T-helper 17 cell (primary cell): ENCODE measurements at places on chromosomes 6 and 20.
A peak's percentile ranks its signal among the peaks of the same experiment; 100 is the strongest.

- no peak for DNase-seq
These were observed 811.2 kb downstream of the MAFB start for GRCh38 chr20:39877788-39878187.

GRCh38 chr6:101986476-101986875 lies 593.0 kb downstream of the GRIK2 start:
- DNase-seq: no peak

GRCh38 chr6:13924146-13924948 lies 405 bp upstream of the RNF182 start:
- DNase-seq: no peak

DNA sequence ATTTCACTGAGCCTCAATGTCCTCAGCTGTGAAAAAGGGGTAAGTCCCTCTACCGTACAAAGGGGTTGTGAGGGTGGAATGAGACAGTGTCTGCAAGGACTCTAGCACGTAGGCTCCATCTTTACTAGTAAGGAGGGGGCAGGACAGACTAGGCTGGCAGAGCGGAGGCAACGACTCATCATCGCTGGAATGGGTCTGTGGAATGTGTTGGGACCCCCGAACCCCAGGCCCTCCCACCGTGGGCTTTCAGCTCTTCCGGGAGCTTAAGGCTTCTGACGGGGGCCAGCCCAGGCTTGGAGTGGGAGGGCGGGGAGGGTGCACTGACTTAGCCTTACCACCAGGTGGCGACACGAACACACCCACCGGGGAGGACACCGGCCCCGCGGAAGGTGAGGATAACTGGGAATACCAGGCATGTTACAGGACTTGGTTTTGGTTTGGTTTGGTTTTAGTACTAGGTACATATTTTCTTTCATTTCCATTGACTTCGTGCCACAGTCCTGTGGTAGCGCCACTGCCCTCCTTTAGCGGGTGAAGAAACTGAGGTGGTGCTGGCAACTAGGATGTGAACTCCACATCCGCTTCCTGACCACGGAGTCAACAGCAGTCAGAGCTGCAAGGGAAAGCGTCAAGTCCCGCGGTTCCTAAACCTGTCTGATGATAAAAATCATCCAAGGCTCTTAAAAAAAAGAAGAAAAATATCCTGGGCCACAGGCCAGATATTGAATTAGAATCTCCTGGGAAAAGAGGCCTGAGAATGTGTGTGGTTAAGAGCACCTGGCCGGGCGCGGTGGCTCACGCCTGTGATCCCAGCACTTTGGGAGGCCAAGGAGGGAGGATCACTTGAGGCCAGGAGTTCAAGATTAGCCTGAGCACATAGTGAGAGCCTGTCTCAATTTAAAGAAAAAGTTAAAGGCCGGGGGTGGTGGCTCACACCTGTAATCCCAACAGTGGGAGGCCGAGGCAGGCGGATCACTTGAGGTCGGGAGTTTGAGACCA lies 10.3 kb upstream of the TULP1 start:
- peak; percentile 63 for DNase-seq

GRCh38 chr6:170088582-170088955 lies 202.3 kb downstream of the DLL1 start:
- DNase-seq: no peak

GRCh38 chr6:156925026-156925425 lies 147.8 kb downstream of the ARID1B start:
- no peak for DNase-seq

- no peak for DNase-seq
These were observed 1.3 kb upstream of the RBBP8NL start for GRCh38 chr20:62428396-62429295.

DNA sequence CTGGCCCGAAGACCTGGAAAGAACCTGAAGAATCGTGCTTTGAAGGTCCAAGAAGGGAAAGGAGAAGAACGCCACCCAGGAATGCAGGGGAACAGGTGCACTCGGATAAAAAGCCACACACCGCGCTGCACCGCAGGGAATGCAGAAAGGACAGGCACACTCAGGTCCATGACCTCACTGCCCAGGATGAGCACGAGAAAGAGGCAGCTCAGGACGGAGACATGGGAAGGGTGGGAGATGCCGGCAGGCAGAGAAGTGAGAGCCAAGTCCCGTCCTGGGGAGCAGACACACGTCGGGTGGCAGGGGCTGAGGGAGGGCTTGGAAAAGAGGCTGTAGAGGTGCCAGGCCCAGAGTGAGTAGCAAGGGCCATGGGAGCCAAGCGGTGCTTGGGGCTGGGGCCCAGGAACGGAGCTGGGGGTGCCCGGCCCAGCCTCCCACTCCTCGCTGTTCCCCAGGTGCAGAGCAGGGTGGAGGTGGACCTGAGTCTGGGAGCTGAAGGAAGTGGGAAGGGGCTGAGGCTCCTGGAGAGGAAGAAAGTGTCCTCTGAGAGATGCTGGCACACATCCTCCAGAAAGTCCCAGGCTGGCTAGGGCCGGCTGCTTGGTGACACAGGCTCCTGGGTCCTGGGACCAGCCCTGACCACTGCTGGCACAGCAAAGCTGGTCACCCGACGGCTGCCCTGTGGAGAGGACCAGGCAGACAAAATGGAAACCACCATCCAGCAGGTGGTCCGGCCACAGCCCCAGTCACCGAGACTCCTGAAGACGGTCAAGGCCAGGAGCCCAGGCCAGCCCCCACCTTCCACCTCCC lies 91.3 kb downstream of the PSMB1 start:
- no peak for DNase-seq

- no peak for DNase-seq
These were observed 141.3 kb downstream of the GRIK2 start for GRCh38 chr6:101534821-101535220.

- no peak for DNase-seq
These were observed 1298.1 kb downstream of the EPHA7 start for GRCh38 chr6:92121228-92121627.

- no peak for DNase-seq
These were observed 406.7 kb downstream of the CD83 start for GRCh38 chr6:14524319-14524718.

DNA sequence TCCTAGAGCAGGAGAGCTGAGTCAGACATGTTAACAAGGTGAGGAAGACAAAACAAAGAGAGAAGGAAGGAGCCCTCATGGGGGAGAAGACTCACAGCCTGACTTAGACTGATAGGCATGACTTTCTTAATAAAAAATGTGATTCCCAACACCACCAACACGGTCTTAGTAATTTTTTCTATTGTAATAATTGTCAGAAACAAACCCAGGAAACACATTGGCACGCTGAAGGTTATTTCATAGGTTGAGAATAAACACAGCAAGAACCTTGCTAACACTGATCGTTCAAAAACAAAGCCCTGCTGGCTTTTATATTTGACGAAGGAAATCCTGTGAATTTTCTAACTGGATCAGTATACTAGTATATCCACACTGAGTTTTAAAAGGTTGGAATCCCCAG lies 286.8 kb downstream of the HACE1 start:
- no peak for DNase-seq

DNA sequence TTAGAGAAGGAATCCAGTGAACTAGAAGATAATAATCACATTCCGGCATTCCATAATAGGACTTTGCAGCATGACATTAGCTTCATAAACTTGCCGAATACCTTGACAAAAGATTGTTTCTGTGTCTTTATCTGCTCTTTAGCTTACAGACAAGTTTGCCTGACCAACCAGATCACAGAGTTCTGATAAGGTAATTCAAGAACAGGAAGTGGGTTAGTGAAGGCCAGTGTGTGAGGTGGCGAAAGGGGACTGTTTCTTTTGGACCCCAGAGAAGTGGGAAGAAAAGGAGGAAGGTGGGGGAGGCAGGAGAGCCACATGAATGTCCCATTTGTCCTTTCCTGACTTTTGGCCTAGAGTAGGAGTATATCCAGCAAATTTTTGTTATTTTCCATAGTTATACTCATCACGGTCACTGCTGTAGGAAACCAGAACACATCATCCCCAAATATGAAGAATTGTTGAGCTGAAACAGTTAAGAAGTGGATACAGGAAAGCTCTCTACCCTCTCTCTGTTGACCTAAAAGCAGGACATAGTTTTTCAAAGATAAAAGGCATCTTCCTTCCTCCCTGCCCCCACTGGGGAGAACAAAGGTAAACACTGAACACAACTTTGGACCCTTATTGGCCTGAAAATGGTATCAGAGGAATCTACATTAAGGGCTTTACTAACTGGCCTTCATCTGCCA lies 72.4 kb upstream of the TNFAIP3 start:
- no peak for DNase-seq

GRCh38 chr6:392441-393390 lies 1.2 kb downstream of the IRF4 start:
- DNase-seq: no peak

DNA sequence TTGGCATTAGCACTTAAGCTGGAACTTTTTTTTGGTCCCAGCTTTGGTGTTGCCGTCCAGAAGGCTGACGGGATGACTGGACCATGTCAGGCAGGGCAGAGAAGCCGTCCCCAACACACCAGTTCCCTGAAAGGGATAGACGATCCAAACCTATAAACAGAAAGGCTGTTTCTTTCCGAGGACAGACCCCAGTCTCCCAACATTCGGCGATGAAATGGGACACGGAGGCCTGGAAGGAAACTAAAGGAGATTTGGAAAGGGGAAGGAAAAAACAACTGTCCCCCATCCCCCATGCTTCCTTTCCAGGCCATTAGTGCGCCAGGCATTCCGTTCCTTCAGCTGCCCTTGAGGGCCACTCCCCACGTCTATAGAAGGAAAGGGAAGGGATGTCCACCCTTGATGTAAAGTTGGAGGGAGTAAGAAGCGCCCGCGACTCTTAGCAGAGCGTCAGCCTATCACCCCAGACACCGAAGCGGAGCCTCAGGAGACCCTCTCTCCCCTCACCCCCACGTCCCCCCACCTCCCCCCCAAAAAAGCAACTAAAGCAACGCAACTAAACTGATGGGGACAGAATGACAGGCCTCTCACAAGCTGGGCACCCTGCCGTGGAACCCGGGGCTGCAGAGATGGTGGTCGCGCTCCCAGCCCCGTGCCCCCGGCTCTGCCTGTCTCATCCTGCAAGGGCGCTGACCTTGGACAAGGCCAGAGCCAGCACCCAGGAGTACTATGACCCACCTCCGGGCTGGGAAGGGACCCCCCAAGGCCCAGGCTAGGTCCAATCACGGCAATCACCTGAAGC lies 638 bp downstream of the BLCAP start:
- no peak for DNase-seq

DNA sequence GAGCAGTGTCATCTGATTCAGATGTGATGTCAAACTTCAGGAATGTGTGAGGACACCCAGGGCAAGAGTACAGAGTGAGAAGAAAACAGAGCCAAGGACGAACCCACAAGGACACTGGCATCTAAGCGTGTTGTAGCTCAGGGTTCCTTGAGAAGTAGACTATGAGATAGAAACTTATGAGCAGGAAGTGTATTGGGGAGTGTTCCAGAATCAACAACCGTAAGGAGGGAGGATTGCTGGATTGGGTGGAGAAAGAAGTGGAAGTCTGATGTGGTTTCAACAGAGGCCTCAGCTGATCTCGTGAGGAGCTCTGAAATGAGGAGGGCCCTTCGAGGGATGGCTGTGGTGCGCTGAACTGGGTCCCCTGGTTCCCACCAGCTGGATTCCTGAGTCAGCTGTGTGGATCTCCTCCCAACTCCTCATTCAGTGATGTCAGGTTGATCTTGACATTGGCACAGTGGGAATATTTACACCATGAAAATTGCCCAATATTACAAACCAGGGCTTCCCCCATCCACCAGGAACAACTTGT lies 25.7 kb upstream of the IGF2R start:
- DNase-seq: no peak

DNA sequence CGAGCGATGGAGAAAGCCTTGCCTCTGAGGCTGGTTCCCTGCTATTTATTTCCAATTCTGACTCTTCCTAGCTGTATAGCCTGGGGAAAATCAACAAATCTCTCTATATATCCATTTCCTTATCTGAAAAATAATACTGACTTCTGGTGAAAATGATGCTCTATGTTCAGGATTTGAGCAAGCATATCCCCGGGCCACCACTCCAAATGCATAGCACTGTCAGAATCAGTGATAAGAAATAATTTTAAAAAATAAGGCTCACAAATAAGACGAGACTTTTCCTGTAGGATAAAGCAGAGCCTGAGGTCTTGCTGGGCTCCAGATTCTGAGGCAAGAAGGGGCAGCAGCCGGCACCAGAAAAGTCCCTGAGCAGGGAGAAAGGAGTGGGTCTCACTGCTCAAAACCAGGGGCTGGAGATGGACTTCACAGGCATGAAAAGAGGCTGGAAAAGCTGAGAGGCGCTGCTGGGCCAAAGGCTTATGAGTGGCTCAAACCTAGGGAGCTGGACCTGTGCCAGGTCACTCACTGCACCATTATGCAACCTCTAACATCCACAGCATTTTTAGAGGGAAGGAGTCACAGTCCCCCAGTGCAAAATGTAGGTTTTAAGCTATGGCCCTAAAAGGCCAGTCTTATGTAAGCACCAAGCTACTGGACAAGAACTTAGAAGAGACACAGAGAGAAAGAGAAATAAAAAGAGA lies 48.1 kb upstream of the SLC17A4 start:
- no peak for DNase-seq

DNA sequence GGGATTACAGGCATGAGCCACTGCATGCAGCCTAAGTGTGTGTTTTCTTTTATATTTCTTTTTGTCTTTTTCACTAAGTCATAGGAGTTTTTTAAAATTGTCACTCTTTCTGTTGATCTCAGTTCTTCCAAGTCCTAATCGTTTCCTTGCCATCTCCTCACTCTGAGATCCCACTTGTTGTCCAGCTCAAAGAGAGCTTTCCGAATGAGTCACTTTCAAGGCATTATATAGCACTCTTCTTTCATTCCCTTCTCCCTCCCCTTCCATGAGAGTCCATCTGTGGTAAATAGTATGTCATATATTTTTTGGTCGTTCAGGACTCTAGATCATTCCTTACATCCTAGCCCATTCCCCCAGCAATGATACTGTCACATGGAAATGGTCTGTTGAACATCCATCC lies 4.3 kb downstream of the VAPB start:
- DNase-seq: no peak

GRCh38 chr6:111417946-111418345 lies 65.1 kb downstream of the REV3L start:
- DNase-seq: no peak

DNA sequence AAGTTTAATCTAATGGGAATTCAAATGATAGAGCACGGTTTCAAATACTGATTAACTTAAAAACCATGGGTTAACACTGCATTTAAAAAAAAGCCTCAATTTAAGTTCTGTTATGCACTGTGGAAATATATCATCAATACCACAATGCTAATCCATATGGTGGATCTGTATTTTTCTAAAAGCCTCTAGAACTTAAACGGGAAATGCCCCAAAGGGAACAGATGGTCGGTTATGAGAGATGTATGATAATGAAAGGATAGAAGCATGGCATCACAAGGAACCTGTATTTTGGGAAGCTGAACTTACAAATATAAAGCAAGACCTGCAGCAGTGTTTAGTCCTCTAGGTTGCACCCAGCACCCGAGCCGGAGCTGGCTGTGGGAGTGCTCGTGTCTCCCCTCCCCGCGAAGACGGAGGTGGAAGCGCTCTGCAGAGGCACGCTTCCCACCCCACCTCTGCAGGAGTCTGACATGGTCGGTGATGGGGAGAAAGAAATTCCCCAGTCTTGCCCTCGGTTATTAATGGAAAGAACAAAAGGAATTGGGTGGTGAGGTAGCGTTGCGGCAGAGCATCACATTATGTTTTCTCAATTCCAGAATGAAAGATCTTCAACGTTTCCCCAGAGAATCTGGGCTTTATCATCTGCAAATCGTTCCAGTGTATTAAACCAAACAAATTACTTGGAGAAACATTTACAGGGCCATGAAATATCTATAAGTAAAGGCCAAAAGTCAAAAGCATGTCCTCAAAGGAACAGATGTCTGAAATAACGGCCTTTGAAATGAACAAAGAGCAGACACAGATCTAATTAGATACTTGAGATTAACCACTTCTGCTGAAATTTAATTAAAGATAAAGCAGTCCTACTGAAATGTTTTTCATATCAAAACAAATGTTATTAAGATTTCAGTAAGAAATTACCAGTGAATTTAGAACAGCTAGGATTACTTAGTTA lies 103.1 kb upstream of the POPDC3 start:
- DNase-seq: no peak
